ENCODE measurements at places on chromosomes 16 and 17.

- DNase-seq, result no peak
Observed at GRCh38 chr16:85661740-85662481, 26.8 kb downstream of the GINS2 start.

DNA sequence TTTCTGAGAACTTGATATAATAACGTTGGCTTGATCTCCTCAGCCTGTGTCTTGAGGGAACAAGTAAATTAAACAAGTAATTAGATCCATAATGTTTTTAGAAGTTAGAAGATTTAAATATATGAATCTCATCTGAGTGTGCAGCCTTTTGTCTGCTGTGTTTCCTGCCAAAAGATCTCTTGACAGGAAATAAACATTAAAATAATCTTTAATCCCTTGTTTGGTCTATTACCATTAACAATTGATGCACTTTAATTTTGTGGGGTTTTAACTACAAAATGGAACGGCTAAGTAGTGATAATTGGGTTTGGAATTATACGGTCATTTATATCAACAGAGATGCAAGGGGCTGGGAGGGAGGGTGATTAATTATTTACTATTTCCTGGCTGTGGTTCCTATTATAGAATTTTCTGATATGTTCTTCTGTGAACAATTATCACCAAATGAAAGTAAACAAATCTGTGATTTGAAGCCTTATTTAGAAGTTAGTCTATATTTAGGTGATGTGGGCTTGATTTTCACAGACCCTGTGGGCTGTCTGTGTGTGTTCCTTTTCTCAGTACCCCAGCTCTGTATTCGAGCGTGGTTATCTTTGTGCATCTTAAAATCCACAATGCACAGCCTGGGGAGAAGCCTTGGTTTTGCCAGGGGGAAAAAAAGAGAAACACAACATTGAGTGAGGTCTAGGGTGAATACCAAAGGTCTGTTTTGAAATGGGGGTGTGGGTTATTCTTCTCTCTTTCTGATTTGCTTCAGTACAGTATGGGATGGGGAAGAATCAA is 556.1 kb downstream of the WWOX start:
- no peak for DNase-seq

DNA sequence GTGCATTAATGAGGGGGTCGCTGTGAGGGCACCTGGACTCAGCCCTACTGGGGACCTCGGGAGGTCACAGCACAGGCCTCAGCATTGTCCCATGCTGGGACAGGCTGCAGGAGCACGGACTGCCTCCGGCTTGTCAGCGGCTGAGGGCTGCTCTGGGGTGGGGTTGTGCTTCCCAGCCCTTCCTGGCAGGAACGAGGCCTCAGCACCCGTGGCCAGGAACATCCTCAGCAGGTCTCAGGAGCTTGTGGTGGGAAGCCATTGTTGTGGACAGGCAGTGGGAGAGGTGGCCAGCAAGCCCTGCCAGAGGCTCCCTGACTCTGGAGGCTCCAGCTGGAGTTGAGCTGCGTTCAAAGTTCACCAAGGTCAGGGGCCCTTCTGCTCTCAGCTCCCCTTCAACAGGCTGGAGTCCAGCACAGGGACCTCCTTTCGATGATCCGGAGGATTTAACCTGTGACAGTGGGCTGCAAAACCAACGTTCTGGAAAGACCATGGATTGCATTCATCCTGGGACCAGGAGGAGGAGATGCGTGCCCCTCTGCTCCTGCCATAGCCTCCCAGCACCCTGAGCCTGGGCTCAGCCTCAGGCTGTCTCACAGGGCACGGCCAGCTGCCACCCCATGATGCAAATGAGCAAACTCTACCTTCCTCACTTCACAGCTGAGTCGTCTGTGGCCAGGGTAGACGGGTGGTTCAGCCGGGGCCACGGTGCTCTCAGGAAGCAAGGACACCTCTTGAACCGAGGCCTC is 32.6 kb downstream of the FOXL1 start:
- DNase-seq, result no peak

DNA sequence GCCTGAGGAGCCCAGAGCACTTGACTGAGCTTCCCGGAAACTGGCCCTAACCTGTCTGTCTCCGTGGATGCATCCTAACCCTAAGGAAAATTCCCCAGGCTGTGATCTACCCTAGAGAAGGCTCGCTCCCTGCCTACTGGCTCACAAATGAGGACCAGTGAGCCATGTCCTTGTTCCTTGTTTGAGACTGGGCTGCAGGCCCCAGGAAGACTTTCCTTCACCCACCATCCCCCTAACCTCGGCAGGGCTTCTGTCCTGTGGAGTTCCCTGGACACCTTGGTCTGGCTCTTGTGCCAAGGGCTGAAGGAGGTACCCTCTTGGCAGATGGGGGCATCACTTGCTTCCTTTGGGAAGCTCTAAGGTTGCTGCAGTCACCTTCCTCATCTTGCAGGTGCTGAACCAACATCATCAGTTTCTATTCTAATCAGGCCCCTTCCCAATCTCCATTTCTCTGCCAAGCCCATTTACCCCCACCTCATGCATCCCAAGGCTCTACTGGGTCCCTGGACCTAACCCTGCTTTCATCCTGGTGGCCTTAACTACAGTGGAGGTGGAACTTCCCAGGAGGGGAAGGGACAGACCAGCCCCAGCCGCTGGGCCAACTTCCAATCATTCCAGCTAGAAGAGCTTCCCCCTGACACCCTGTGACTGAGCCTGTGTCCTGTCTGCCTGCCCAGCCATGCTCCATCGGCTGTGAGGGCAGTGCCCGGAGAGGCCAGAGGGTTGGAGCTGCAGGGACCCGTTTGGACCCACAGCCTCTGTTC is 12.4 kb downstream of the RNF40 start:
- no peak for DNase-seq

GRCh38 chr16:49801290-49801689 is 54.6 kb downstream of the ZNF423 start:
- no peak for DNase-seq

DNA sequence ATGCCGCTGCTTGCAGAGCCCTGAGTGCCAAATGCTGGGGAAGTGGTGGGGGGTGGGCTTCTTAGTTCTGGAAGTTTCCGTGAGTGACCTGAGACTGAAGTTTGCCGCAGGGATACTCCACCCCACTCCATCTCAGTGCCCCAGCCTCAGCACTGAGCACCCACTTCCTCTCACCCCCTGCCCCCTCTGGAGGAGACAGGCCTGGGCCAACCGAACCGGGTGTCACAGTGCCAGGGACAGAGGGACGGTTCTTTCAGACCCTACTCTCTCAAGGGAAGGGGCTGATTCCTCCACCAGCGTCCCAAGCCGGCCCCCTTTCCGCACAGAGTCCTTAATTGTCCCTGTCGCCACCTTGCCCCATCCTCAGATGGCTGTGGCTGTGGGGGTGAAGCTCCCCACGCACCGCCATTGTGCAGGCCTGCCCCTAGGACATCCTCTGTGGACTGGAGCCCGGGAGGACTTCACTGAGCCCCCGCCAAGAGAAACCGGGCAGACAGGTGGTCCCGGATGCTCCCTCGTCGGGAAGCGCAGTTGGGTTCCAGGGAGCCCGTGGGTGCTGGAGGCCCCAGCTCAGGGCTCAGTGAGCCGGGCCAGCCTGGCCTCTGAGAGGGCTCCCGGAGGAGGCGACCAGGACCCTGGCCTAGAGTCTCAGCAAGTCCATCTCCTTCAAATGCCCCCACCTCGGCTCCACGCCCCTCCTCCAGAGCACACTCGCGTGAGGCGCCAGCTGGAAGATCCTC is 1.6 kb upstream of the KREMEN2 start:
- DNase-seq, result peak; percentile 83

DNA sequence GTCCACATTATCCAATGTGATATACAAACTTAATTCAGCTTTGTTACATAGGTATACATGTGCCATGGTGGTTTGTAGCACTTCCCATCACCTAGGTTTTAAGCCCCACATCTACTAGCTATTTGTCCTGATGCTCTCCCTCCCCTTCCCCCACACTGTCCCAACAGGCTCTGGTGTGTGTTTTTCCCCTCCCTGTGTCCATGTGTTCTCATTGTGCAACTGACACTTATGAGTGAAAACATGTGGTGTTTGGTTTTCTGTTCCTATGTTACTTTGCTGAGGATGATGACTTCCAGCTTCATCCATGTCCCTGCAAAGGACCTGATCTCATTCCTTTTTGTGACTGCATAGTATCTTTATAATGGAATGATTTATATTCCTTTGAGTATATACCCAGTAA is 196.7 kb downstream of the CDH11 start:
- no peak for DNase-seq

DNA sequence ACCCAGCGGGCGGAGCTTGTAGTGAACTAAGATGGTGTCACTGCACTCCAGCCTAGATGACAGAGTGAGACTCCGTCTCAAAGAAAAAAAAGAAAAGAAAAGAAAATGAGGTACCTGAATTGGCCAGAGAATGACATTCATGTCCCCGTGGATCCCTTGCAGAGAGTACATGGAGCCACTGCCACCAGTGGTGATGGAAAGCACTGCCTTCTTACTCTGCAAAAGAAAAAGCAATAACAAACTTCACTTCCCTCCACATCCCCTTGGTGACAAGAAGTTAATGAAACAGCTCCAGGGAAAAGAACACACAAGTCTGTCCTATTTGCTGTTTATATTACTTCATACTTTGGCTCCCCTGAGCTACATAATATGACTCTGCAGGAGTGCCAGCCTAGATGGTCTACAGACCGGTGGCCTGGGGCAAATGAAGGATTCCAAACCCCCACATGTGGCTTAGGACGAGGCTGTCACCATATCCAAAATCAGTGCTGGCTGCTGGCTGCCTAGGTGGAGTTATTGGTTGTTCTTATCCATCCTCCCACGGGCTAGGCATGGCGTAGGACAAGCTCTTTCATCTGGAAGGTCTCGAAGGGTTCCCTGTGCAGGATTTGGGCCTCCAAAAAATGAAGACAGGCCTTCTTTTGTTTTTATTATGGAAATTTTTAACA is 13.3 kb downstream of the NQO1 start:
- DNase-seq, result no peak

DNA sequence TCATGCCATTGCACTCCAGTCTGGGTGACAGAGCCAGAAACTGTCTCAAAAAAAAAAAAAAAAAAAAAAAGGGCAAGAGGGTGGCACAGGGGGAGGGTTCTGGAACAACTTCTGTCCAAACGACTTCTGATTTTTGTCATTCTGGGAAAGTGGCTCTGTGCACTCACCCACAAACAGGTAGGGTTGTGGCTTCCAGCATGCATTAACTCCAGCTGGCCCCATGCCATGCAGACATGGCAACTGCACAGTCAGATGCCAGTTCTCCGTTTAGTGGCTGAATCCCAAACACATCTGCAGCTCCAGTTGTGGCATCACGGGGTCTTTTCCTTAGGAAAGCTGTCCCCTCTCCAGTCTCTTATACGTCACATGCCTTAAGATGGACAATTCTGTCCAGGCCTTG is 30.3 kb downstream of the B4GALNT2 start:
- DNase-seq, result no peak

DNA sequence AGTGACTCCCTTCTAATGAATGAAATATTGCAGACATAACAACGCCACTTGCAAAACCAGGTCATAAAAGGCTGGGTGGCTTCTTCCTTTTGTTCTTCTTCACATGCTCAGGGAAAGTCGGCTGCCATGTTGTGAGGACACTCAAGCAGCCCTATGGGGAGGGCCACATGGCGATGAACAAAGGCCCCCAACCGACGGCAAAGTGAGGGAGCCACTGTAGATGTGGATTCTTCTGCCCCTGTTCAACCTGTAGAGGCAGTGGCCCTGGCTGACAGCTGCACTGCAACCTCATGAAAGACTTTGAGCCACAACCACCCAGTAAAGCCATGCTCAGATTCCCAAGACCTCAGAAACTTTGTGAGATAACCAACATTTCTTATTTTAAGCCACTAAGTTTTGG is 203.5 kb upstream of the TNRC6C start:
- DNase-seq, result no peak

DNA sequence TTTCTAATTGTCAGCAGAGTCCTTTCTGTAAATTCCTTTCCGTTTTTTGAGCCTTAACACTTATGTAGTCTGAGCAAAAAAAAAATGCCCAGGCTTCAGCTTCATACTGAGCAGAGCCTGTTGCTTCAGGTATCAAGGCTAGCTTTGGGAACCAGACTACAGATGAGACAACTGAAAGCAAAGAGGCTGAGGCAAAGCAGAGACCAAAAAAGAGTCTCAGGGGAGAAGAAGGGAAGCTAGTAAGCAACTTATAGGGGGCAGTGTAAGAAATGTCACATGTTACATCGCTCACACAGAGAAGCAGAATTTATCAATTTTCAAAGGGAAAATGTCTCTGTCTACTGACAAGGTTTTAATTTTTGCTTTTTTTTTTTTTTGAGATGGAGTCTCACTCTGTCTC is 3.3 kb downstream of the HASPIN start:
- no peak for DNase-seq

DNA sequence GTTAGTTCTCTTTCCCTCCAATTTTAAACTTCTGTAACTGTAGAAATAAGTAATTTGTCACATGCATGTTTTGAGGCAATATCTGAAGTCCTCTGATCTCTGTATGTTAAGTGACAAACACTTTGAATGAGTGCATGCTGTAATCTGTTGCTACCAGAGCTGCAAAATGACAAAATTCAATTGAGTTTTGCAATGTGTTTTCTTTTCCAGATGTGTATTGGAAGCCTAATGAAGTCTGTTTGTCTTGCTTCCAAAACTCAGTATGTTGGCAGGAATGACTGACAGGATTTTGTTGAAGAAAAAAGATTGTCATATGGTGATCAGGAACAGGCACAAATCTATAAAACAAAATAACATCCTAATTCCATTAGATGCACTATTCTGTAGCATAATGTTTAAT is 561.6 kb upstream of the CDH8 start:
- DNase-seq, result no peak

DNA sequence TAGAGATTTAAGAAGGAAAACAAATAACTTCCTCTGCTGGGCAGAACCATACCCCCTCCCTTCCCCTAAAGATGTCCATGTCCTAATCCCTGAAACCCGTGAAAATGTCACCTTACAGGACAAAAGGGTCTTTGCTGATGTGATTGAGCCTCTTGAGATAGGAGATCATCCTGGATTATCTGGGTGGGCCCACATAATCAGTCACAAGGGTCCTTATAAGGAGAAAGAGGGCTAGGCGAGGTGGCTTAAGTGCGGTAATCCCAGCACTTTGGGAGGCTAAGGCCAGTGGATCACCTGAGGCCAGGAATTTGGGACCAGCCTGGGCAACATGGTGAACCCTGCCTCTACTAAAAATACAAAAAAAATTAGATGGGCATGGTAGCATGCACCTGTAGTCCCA is 12.0 kb upstream of the SLC39A11 start:
- DNase-seq, result no peak

GRCh38 chr17:57732062-57732461 is 13.0 kb downstream of the CCDC182 start:
- no peak for DNase-seq

- DNase-seq, result no peak
Observed at GRCh38 chr16:85569615-85570212, 43.4 kb upstream of the GSE1 start.

All from chondrocyte (in vitro differentiated cells).